KG1 (cell line): ENCODE measurements at places on chromosomes 6 and 20.

GRCh38 chr20:42186337-42186736, 568.2 kb upstream of the CHD6 start:
- no peak for DNase-seq

DNA sequence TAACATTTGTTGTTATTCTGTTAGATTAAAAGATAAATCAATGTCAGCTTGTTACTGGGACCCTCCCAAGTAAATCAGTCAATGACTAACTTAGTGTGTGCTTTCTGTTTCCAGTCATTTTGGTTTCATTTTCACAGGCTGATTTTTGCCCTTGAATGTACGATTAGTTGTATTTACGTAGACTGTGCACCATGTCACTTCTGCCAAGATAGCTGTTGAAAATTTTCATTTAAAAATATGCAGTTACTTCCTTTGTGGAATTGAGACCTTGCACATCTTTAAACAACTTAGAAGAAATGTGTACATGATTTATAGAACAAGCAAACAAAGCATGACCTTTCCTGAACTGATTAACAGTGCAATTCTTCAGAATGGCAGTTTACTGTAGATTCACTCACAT, 944.8 kb upstream of the CITED2 start:
- DNase-seq = no peak

GRCh38 chr20:64099880-64100565, 7.3 kb downstream of the NPBWR2 start:
- DNase-seq = no peak

GRCh38 chr6:14857001-14857400, 388.9 kb upstream of the JARID2 start:
- DNase-seq = no peak

DNA sequence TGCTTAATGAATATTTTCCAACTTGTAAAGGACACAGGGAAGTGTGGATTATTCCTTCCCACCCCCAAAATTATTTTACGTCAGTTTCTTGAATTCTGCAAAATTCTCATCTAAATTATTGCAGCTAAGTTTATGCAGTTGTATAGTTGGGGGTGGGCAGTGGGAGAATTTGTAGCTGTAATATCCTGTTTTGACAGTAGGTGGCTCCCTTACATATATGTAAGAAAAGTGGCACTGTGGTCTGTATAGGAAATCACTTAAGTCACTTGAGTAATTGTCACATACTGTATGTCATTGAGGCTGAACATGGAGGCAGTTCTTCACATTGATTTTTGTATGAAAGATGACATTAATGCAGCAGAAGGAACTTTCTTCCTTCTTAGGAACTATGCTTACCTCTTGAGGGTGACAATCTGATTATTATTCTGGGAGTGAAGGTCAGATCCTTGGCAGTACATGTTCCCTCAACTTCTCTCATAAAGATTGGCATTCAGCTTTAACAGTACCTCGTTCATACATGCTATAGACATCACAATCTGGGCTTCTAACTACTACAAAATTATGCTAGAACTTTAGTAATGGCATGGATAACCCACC, 14.6 kb upstream of the CFAP206 start:
- DNase-seq = peak; percentile 33

DNA sequence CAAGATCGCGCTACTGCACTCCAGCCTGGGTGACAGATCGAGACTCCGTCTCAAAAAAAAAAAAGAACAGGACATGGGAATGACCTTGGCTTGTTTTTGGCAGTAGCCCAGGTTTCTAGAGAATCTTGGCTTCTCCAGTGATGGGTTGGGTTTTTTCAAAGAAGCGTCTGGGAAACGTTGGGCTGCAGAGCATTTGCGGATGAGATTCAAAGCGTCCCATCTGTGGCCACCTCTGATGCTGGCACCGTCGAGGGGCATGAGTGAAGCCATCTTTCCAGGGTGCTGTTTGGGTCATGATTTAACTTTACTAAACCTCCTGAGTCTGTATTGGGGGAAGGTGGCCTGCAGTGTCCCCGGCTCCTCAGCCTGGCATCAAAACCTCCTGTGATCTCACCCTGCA, 43.2 kb upstream of the SRF start:
- DNase-seq = no peak

DNA sequence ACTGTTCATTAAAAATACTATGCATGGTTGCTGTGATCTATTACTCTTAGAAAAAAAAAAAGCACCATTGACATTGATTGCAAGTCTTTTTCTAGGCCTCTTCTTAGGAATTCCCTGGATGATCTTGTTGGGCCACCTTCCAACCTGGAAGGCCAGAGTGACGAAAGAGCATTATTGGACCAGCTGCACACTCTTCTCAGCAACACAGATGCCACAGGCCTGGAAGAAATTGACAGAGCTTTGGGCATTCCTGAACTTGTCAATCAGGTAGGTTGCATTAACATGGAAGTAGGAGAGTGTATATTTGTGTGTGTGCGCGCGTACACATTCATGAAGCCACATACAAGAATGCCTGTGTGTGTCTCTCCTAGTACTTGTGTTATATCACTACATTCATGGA, 140.4 kb downstream of the NCOA3 start:
- no peak for DNase-seq

GRCh38 chr6:7112741-7113313, 5.1 kb downstream of the RREB1 start:
- no peak for DNase-seq

GRCh38 chr6:16494793-16495192, 256.4 kb downstream of the GMPR start:
- no peak for DNase-seq

GRCh38 chr20:36591854-36592641, 13.5 kb upstream of the RAB5IF start:
- no peak for DNase-seq

- peak; percentile 36 for DNase-seq
These were observed 12.0 kb downstream of the CD83 start for GRCh38 chr6:14129575-14129974.

DNA sequence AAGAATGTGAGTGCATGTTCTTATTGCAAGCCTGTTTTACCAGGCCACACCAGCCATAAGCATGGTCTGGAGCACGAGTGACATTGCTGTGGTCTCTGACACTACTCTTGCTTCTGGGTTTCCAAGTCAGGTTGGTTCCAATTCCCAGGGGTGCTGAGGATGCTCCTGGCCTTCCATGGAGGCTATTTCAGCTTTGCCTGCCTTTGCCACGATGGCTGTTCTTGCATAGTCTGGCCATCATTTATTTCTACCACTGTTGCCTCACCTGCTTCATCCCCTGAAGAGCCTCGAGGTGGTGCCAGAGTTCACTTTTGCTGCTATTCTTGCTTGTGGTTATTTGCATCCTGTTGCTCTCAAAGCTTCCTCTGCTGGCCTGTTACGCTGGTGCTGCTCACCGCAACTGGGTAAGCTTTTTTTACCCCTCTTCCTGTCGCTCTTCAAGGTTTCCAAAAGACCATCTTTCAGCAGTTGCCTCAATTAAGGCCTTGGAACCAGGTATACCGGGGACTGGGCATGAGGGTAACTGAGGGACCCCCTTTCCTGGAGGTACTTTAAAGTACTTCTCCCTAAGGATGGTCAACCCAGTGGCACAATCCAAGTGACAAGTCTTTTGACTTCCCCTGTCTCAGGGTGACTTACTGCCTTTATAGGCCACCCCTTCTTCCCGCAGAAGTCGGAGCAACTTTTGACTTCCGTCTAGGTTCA, 64.5 kb downstream of the AKAP7 start:
- peak; percentile 84 for DNase-seq

DNA sequence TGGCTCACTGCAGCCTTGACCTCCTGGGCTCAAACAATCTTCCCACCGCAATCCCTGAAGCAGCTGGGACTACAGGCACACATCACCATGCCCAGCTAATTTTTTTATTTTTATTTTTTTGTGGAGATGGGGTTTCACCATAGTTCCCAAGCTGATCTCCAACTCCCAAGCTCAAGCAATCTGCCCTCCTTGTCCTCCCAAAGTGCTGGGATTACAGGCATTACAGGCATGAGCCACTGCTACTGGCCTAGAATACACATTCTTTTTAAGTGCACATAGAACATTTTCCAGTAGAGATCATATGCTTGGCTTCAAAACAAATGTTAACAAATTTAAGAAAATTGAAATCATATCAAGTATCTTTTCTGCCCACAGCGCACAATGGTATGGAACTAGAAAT, 176.8 kb upstream of the MARCKS start:
- no peak for DNase-seq

DNA sequence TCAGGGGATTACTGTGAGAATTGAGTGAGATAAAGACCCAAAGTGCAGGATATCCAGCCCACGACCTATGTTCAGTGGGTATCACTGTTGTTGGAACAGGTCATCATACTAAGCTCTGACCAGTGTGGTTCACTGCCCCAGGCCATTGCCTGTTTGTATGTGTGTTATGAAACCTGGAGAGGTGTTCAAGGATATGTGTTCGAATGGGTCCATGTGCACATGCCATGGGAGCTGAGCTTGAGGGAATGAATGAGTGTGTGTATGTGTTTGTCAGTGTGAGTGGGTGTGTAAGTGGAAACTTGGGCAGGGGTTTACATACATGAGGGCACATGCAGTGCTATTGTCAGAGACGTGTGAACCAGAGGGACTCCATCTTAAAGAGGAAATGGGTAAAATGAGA, 17.7 kb upstream of the AHCY start:
- no peak for DNase-seq

- no peak for DNase-seq
These were observed 96.2 kb upstream of the HMGN3 start for GRCh38 chr6:79330704-79331103.

- no peak for DNase-seq
These were observed 32.9 kb downstream of the HIVEP2 start for GRCh38 chr6:142912125-142912524.

DNA sequence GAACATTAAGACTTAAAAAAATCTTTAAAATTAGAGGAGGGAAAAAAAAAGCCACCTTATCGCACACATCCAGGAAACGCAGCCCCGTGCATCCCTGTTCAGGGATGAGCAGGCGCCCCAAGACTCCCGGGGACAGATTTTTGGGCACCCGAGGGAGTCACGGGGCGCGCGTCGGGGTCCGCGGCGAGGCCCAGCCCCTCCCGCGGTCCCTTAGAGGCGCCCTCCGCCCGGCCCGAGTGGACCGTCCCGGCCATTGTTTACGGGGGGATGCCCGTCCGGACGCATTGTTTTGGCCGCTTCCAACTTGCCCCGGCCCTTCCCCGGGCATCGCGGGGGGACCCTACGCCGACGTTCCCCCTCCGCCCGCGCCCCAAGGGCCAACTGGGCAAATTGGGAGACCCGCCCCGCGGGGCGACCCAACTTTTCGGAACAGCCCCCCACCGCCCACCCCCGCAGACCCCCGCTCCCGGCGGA, 610 bp downstream of the ZNF217 start:
- no peak for DNase-seq

DNA sequence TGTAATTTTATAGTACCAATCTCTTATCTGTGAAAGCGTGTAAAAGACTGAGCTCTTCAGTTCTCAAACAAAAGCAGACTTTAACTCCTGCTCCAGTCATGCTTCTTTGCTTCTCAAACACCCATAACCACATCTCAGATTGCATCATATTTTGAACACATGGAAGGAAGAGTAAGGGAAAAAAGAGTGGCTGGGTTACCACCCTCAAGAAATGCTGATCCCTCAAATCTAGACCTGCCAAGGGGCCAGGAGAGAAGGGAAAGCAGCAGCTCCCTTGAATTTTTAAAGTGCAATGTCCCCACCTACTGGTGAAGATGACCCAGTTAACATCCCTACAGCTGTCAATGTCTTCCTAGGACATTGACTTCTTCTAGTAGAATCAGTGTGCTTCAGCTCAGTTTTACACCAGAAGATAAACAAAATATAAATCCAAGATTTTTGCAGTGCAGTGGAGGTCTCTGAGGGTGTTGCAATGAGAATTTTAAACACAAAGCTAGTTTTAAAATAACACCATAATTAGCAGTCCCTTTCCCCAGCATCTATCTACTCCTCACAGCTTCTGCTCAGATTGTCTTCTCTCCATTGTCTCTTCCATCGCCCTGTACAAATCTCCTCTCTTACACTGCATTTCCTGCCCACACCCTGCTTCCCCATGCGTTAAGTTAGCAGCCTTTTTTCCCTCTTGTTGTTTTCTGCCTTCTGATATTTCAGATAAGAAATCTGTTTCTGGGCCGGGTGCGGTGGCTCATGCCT, 22.6 kb upstream of the HLA-DQB2 start:
- peak; percentile 49 for DNase-seq

- no peak for DNase-seq
These were observed 125.9 kb downstream of the TRMT11 start for GRCh38 chr6:126112171-126112632.

DNA sequence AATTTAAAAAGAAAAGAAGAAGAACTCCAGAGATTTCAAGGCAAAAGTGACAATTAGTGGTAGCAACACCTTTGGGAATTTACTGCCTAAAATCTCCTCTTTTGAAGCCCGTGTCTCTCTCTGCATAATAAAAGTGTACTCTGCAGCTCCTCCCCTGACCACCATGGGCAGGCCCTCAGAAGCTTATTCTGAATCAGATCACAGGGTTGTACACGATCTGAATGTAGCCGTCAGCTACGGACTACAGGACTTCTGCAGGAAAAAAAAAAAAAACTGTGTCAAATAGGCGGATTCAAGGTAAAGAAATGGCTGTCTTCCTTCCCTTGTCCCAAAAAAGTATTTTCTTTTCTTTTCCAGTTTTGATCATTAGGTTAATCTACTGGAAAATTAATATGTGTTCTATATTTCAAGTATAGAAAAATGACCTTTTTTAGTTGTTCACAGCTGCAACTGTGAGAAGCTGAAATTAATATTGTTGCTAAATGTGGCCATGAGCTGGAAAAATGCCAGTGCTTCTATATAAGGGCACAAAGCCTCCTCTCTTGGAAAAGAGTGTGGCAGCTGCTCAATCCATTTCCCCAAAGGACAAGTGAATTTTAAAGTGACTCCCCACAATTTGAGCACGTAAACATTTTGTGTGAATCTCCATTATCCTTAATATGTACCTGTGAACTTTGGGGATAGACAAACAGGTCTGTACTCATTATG, 397.4 kb downstream of the C6orf118 start:
- no peak for DNase-seq

- DNase-seq = no peak
These were observed 43.1 kb upstream of the SGK1 start for GRCh38 chr6:134361011-134361410.

- no peak for DNase-seq
These were observed 4.6 kb upstream of the CPXM1 start for GRCh38 chr20:2804852-2805688.

DNA sequence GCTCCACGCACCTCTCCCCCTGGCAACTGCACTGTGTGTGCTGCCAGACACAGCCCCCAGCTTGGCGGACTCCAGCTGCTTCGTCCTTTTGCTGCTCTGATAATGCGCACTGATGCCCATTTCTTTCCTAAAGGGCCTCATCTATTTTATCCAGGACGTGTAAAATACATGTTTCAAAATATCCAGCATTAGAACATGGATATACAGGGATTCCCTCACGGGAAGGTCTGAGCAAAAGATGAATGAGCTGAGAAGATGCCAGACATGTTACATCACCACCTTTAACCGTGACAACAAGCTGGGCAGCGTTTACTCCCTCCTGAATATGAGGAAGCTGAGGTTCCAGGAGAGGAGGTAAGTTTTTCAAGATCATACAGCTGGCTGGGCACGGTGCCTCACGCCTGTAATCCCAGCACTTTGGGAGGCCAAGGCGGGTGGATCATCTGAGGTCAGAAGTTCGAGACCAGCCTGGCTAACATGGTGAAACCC, 32.8 kb downstream of the TNXB start:
- DNase-seq = no peak

GRCh38 chr20:4775322-4776078, 53.8 kb downstream of the PRND start:
- DNase-seq = no peak

- no peak for DNase-seq
These were observed at the start of gene FRK for GRCh38 chr6:116060572-116061283. FRK (minus strand) TSS chr6:116060891; CDS start chr6:116060311, 580 bp downstream.
